ENCODE measurements at places on chromosomes 12 and 14. TPM values are rescaled to one million over a fixed set of nuclear protein-coding genes. Genes with fewer than 3 reads are reported as not detected.

Gene PMCH
- not detected for total RNA-seq

Gene DAO
- total RNA-seq, result not detected

Gene GPR84
- not detected for total RNA-seq

Gene GAS2L3
- not detected for total RNA-seq

Gene SMCO3
- total RNA-seq, result not detected

- DNase-seq, result no peak
Measured at GRCh38 chr12:42612231-42612613, 22.7 kb upstream of the PRICKLE1 start.

DNA sequence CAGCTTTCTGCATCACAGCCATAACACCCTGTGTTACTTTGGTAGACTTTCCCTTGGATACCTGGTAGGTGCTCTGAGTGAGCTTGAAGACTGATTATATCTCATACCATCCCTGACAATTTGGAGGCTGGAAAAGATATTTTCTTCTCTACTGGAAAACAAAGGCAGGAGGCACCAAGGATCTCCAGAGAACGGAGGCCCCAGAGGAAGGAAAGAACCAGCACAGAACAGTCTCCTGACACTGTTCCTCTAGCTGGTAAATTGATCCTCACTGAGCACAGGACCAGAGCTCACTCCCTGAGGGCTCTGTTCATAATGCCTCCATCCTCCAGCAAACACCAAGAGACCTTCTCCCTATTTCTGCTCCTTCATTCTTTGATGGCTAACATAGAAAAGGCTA lies at the start of gene OR11G2:
Gene OR11G2, plus strand, starts transcription at position 301 of the 400 bp plus-strand sequence. CDS start 6,542 bp downstream, outside the sequence.
- DNase-seq, result no peak

DNA sequence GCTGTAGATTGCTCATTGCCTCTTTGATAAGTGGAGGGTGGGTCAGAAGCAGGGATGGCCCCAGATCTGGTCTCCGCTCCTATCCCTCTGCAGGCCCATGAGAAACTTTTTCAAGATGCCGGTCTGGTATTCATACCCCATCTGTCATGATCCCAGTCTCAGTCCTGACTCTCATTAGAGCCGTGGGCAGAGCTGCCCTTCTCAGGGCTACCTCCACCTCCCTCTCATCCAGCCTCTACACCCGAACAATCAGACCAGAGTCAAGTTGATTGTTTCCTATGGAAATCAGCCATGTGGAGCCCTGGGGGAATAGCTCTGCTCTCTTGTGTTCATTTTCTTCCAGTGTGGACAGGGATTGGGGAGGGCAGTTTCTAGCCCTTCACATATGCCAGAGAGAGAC lies 45.8 kb downstream of the NEUROD4 start:
- no peak for DNase-seq

DNA sequence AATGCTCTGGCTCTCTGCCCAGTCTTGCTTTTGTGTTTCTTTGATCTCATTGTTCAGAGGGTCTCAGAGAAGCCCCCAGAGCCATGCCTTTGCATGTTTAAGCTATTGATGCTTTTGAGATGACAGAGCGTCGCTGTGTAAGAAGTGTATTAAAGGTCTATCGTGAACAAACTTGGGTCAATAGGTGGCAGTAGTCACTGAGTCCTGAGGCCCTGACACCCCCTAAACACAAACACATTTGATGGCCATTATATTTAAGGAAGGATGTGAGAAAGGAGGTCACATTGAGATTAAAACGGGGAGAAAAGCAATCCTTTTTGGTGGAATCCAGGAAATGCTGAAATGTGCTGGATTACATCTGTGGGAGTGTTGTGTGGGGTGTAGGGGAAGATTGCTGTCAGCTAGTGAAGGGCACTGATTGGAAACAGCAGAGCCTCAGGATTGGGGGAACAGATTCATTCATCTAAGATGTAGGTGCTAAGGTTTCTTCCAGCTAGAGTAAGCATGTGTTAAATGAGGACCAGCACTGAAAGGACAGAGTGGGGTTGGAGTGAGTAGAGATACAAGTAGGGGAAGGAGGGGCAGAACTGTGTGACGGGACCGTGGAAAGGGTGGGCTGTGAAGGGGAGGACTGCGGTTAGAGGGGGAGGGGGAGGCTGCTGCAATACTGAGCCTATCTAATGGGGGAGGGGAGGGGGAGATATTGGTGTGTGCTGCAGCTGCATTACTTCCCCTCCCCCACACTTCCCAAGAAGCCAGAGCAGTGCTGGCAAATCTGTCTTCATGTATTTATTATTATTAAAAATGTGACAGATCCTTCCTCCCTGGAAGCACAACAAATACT lies 12.7 kb downstream of the NGDN start:
- DNase-seq, result no peak
